Stimulated activated CD8-positive, alpha-beta memory T cell treated with anti-CD3 and anti-CD28 coated beads, Interleukin-15, amount 100 ng/mL, for 24 hours (primary cell): ENCODE measurements at places on chromosomes 12 and 14.

DNA sequence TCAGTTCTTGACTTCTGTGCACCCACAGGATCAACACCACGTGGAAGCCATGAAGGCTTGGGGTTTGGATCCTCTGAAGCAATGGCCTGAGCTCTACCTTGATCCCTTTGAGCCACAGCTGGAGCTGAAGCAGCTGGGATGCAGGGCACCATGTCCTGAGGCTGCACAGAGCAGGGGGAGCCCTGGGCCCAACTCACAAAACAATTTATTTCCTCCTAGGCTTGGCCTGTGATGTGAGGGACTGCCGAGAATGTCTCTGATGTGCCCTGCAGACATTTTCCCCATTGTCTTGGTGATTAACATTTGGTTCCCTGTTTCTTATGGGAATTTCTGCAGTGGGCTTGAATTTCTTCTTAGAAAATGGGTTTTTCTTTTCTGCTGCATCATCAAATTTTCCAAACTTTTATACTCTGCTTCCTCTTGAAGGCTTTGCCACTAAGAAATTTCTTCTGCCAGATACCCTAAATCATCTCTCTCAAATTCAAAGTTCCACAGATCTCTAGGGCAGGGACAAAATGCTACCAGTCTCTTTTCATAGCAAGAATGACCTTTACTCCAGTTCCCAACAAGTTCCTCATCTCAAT lies 288.2 kb downstream of the CCDC59 start:
- DNase-seq, result no peak

DNA sequence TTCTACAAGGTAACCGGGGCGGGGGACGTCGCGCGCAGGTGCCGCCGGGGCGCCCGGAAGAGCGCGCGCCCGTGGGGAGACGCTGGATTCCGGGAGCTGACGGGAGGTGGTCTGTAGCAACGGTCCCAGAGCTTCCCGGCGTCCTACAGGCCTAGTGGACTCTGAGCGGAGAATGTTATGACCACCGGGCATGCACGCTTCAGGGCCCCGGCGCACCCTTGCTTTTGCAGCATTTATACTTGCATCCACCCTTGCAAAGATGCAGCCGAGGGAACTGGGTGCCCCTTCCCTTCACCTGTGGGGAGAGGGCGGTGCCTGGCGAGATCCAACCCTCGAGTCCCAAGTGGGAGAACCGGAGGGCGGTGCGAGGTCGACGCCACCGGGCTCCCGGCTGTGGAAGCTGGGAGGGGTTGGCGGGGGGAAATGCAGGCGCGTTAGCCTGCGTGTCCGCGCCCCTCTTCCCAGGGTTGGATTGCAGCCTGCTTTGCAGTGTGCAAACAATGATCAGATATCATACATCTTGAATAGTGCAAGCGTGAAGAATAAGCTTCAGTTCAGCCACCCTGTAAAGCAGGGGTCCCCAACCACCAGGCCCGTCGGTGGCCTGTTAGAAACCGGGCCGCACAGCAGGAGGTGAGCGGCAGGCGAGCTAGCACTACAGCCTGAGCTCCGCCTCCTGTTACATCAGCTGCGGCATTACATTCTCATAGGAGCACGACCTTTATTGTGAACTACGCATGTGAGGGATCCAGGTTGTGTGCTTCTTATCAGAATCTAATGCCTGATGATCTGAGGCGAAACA lies 576 bp downstream of the ERP29 start:
- peak; percentile 17 for DNase-seq

DNA sequence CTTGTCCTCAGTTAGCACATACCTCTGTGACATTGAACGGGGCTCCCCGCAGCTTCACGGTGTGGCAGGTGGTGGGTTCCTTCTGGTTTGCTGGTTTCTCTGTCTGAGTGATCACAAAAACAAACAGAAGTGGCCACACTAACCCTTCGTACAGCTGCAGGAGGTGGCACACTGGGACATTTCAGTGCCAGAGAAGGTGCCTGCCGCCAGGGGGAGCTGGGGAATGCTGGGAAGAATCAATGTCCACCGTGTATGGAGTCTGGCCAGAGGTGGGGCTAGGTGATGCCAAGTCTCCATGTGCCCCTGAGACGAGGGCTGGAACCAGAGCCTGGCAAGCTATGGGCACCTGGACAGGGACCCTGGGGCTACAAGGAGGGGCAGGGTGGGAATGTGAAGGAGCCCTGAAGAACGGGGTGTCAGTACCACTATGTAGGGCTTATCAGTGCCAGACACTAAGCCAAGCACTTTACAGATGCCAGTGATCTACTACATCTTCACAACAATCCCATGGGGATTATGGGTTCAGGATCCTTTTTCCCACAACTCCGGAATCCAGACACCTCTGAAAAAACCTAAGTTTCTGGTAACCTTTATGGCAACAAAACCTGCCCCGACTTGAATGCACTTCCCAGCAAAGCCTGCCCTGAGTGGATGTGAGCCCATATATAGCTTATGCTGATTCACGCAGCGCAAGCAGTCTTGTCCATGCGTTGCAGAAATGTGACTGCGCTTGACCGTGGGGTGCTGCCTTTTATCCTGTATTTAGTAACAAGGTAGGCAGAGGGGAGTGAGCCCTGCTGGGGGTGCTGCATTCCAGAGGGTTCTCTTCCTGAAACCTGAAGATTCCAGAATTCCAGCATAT lies 10.8 kb downstream of the RBM19 start:
- no peak for DNase-seq

DNA sequence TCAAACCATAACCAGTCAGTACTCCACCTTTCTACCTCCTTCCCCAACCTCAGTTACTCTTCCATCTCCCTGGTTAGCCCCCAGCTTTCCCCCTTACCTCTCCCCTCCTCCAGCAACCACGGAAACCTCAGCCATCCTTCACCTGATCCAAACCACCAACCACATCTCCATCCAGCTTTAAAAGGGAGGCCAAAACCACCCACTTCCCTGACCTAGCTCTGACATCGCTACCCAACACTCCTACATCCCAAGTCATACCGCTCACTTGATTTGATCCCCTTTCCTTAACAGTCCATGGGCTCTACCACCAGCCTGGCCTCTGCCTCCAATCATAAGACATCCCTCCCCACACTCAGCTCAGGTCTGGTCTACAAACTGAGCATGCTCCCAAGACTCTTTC lies 1.5 kb downstream of the RAB35 start:
- no peak for DNase-seq

- DNase-seq, result no peak
Observed at GRCh38 chr12:92075425-92075914, 70.2 kb downstream of the BTG1 start.

DNA sequence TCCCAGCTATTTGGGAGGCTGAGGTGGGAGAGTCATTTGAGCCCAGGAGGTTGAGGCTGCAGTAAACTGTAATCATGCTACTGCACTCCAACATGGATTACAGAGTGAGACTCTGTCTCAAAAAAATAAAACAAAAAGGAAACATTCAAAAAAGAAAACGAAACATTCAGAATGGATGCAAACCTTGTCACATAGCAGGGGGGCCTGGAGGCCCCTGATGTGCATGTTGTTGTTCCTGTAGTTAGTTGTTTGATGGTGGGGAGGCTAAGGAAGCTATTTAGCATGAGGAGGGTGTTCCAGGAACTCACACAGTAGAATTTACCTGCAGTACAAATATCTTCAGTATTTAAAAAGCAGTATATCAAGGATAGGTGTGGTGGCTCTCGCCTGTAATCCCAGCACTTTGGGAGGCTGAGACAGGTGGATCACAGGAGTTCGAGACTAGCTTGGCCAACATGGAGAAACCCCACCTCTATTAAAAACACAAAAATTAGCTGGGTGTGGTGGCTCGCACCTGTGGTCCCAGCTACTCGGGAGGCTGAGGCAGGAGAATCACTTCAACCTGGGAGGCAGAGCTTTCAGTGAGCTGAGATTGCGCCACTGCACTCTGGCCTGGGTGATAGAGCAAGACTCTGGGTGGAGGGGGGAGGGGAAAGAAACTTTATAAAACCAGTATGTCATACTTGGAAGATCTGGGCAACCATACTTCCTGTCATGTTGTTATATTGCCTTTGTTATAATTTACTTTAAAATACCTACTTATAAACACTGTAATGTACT lies 17.6 kb upstream of the AEBP2 start:
- no peak for DNase-seq

DNA sequence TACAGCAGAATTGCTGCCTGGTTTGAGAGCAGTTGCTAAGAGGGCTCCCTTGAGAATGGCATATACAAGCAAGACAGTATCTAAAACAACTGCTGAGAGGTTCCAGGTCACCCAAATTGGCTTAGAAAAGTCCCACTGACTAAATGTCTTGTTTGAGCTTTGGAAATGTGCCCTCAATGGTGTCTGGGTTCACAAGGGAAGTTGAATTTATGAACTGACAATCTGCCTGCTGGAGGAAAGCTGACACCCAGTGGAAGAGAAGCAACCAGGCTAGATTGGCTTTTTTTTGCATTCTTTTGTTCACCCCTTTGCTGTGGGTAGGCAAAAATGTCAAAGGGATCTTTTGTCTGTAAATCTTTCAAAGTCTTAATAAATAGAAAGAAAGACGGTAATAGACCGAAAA lies 44.6 kb upstream of the NPFF start:
- no peak for DNase-seq
